ENCODE measurements at places on chromosomes 7 and 10.

DNA sequence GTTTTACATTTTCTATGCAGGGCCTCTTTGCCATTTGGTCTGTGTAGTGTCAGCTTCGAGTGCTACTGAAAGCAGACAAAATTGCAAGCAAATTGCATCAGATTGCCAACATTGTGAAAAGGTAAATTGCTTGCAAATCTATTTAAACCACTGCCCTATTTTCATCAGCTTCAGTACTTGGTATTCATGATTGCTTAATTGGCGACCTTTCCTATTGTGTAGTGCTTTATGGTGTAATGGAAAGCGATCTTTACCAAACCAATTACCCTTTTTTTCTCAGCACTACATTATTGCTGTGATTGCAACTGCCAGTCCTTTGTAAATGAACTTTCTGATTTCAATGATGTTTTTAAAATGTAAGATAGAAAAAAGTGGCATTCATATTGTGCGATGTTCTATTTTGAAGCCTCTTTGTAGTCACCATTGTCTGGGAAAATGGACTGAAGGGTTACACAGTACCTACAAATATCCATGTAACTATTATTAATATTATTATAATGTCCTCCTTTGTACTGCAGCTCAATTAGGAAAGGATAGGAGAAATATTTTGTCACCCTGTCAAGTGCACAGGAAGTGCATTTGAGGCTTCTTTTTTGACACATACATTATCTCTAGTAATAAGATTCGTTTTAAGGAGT lies 177.7 kb upstream of the SP8 start:
- no peak for DNase-seq

- no peak for DNase-seq
Measured at GRCh38 chr10:87625661-87626060, 34.0 kb upstream of the PAPSS2 start.

DNA sequence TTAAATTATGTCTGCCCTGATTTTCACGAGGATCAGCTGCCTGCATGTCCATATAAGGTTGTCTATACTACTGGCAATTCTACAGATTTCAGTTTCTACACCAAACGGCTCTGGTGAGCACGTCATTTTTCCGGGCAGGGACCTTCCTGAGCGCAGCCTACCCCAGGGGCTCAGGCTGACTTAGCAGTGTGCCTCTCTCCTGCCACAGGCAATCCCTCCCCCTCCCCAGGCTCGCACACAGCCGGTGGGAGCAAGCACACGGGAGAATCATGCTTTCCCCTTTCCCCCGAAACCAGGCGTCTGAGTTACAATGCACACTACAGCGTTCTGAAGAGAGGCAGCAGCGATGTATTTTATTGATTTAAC lies 1.7 kb downstream of the KLF6 start:
- DNase-seq = no peak

DNA sequence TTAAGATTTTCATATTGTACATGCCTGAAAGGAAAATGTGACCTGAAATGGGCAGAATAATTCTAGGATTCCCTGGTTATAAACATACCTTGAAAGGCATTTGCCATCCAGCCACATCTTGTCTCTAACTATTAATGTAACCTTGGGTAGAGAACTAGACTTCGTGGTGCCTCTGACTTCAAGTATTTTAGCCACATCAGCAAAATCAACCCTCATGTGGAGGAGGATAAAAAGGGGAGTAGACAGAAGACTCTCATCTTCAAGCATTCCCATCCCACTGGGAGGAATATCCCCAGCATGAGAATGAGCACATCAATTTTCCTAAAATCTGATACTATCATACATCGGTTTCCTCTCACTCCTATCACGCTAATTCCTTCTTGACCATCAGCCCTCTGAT lies 164.7 kb upstream of the NOBOX start:
- no peak for DNase-seq

DNA sequence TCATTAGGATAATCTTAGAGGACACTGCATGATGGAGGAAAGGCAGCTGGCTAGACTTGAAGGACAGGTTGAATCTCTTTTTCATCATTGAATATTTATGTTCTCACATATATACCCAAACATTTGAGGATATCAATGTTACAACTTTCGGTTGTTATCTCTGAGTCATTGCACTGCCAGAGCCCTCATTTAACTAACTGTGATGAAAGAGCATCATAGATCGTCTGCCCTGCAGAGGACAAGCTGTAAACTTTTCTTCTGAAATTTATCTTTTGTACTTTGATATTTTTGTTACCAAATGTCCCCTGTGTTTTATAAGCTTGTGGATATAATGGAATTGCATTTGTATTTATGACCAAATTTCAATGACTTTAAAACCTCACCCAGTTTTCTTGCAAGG lies 298.7 kb downstream of the PHF14 start:
- DNase-seq = no peak
